ENCODE measurements at places on chromosomes 1 and 21. TPM values are rescaled to one million over a fixed set of nuclear protein-coding genes. Genes with fewer than 3 reads are reported as not detected.

GRCh38 chr1:237713916-237714315 lies 176.8 kb downstream of the ZP4 start:
- peak; percentile 17 for DNase-seq

DNA sequence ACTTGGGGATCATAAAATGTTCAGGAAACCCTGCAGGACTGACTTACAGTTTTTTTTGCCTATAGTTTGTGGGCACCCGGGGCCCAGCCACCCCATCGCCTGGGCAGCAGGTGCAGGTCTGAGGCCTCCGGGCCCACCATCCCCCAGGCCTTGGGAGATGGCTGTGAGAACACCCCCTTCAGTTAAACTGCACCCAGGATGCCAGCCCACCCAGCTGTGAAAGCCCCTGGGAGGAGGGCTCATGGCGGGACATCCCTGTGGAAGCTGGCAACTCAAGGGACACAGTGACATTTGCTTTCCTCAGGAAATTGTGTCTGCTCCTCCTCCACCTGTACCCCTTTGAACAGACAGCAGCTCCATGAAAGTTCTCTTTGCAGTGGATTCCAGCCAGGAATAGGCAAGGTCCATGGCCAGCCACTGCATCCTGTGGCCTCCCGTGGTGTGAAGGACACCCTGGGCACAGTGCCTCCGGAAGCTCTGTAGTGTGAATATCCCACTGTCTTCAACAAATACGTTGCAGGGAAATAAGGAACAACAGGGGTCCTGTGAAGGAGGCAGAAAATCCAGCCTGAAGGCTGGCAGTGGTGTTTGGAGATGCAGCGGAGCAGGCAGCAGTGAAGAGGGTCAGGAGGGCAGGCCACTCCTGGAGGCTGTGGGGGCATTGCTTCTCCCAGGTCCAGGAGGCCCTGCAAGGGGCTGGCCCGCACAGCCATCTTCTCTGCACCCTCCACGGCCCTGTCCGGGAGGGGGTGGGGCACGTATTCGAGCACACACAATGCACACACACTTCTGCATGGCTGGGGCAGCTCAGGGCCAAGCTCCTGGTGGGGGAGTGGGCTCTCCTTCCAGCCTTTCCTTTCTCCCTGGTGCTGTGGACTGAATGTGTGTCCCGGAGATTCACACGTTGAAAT lies 2.1 kb upstream of the OBSCN start:
- no peak for DNase-seq

The LENEP gene
- not detected for total RNA-seq

- DNase-seq = no peak
Observed at GRCh38 chr1:173562813-173563212, 40.1 kb downstream of the SLC9C2 start.

The LORICRIN gene
- not detected for total RNA-seq

DNA sequence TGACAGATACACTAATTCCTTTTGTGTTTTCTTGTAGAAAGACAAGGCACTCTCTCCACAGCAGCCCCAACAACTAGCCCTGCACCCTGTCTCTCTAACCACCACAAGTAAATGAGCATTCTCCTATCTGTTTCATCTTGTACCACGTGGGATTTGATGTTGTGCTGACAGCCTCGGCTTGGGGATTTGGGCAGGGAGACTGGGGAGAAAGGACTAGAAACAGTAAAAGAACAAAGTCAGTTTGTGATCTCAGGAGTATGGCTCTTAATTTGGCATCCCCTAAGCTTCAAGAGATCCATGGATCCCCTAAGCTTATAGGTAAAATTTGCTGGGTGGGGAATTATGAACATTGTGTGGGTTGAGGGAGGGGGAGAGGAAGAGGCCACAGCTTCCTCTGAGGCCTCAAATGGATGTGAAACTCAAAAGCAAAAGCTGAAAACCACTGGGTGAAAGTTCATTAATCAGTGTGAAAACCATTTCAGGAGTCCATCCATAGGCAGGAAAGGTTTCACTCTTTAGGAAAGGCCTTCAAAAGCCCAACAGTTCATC lies 3.1 kb downstream of the C1orf162 start:
- DNase-seq = no peak

GRCh38 chr1:245086389-245086969 lies 68.3 kb upstream of the KIF26B start:
- peak; percentile 64 for DNase-seq

DNA sequence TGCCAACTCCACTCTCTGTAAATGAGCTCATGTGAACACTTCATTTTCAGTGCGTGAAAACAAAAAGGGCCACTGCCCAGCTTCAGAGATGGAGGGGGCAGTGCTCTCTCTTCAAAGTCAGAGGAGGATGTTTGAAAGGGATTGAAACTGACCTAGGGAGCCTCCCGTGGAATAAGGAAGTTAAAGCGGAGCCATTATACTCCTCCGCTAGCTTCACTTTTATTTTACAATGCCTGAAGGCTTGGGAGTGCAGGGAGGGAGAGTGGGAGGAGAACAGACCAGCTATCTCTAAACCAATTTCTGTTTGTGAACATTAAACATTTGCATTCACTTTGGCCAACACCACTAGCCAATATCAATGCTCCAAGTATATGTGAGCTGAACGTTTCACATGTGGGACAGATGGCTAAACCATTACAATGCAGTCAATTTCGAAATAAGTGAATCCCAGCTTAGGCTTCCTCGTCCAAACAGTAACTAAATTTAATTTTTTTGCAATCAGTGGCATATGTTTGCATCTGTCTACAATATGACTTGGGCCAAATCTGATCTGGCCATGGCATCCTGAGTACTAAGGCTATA lies 126.9 kb downstream of the ESRRG start:
- DNase-seq = no peak

The CFHR4 gene
- not detected for total RNA-seq

GRCh38 chr21:36513430-36513829 lies 33.5 kb upstream of the CLDN14 start:
- no peak for DNase-seq

The CD34 gene
- total RNA-seq = 0.52 TPM

GRCh38 chr1:215226757-215227156 lies 144.2 kb downstream of the KCNK2 start:
- no peak for DNase-seq

DNA sequence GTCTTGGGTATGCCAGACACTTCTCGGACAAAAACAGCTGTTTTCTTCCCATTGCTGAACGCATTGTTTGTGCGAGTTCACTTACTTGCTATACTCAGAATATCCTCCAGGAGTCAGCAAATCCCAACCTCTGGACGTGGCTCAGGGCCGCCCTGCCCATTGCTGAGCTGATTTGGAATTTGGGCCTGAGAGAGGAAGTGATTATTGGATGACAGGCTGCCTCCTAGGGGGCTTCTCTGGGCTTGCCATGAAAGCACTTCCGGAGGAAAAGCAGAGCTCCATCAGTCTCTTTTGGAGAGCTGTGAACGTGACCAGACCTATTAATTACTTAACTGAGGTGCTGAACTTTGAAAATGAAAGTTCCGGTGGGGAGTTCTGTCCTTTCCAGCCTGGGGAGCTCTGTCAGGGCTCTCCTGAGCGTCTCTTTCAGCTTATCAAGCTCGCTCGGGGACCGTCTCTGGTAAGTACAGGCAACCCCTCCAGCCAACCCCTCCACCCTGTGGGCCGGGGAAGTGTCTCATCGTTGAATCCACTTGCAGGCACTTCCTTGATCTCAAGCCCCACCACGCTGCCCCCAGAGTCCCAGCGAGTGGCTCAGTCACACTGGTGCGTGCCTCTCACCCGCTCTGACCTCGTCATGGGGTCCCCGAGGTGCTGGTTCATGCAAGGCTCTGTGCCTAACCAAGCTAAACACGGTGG lies 76.9 kb downstream of the CLIC6 start:
- peak; percentile 83 for DNase-seq

- DNase-seq = no peak
Observed at GRCh38 chr21:19785941-19786340, 1212.3 kb upstream of the NCAM2 start.

DNA sequence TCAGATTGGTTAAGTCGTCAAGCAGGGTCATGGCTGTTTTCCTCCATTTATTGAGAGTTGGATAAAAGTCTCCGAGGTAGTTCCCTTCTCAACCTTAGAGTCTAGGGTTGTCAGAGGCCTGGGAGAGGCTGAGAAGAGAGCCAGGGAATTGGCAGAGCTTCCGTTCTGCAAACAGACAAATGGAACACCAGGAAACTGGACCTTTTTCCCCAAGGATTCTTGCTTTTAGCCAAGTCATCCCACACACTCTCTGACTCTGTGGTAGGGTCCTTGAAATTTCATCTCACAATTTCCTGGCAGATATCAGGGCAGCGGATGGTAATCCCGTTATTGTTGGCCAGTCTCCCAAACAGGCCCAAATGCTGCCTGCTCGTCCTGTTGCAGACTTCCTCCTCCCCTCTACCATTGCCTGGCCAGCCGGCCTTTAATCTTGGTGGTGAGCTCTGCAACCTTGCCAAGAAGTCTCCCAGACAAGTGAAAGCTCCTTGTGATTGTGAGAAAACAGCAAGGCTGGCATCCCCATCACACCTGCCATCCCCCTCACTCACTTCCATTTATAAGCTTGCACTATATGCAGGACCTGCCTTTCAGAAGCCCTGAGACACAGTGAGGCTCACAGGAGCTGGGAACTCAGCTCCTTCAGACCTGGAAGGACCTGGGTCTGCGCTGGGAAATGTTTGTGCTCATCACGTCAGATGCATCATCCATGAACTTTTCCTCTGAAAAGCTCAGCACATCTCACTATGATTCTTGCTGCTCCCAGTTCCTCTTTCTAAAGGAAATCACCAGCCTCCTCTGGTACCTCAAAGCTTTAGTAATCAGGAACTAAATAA lies 13.7 kb upstream of the SRP9 start:
- peak; percentile 92 for DNase-seq

DNA sequence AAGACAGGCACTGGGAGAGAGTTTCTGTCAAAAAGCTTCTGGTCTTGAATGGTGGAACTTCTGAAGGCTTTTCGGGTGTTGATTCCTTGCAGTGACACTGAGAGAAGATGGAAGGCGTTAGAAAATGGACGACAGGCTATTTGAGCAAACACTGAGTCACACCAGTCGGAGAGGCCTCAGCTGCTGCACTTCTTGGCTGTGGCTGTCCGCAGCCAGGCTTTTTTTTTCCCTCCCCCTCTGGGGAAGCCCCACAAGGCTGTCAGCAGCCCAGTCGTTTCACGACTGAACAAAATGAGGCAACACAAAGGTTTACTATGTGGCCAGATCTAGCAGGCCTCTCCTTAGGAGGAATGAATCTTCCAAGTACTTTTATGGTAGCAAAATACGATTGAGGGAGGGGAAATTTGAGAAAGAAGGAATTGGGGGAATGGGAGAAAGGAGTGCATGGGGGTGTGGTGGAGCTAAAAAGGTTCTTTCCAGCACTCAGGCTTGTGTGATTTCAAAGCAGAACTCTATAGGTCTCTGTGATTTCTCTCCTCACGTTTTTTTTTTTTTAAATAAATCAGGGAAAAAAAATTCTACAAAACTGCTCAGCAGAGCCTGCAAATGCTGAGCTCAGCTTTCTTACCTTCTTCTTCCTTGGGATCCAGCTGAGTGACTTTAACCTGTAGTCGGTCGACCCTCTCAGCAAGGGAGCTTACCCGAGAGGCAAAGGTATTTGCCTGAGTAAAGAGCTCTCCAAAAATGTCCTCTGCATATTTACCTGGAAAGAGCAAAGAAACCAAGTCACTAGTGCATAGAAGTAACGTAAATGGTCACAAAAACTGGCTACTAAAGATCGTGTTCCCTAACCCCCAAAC lies 26.1 kb downstream of the GPR3 start:
- peak; percentile 85 for DNase-seq

- peak; percentile 99 for DNase-seq
Observed at GRCh38 chr1:147545133-147545532, 3.8 kb downstream of the BCL9 start.

DNA sequence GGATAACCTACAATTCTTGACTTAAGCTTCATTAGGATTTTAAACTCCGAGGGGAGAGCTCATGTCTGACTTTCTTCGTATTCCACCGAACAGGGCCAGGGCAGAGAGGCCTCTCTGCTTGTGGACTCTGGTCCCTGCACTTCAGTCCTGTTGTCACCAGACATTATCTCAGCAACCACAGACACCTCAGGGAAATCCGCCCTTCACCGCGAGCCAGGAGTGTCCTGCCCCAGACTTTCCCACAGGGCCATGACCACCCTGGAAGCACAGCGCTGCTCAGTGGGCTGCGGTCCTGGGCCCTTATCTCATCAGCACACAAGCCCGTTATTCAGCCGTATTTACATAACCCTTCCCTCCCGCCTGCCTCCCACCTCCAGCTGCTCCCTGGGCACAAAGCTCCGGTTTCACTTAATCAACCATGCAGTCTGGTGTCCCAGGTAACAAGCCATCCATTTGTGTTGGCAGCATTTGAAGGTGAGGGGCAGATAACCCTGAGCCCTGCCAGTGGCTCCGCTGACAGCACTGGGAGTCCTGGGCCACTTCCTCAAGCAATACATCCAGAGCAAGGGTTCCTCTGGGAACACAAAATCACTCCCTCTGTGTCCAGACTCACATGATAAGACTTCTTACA lies 122.8 kb upstream of the RAB4A start:
- no peak for DNase-seq

DNA sequence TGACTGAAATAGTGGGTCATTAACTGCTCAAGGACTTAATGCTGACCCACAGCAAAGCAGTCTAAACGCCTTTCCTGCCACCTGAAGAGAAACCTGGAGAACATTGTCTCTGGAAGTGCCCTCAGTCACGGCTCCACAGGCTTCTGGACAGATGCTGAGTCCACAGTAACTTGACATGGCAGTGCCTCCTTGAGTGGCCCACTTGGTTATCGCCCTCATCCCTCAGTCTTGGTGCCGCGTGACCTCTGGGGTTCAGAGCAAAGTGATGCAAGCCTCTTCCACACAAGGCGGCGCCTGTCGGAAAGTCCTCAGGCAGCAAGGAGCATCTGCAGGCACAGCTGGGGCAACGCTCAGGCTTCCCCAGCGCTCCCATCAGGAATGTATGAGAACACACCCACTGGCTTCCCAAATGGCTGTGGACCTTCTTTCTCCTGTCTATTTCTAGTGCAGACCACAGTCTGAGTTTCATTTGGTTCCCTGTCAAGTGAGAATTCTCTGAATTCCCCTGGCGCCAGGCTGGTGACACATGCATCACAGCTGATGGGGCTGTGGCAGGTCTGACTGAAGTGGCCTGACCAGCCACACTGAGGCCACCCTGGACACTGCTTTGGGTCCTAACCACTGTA lies 13.0 kb upstream of the ANGPTL7 start:
- no peak for DNase-seq

DNA sequence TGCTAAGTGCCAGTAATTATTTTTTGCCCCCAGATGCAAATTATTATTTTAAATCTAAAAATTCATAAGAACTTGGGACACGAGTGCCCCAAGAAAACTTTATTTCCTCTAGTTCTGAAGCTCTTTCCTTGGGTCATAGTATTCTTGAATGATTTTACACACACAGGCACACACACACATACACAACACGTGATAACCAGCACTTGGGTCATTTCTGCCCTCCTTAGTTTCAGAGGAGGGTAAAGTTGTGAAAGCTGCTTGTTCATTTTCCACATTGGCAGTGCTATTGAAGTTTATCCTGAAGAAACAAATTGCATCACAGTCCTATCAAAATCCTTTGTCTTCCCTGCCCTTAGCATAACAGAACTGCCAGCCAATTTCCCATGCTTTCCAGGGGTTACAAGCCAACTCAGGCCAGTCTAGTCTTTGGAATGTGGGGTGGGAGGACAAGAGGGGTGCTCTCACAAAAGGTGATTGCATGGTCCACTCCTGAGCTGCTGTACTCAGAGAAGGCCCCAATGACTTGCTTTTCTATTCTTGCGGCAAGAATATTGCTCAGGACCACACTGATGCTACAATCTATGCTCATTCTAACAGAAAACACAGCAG lies 98.5 kb upstream of the POGK start:
- DNase-seq = peak; percentile 49

- DNase-seq = no peak
Observed at GRCh38 chr1:170460414-170461155, 71.4 kb upstream of the GORAB start.
